ENCODE measurements at places on chromosomes 3 and 15. TPM values are rescaled to one million over a fixed set of nuclear protein-coding genes. Genes with fewer than 3 reads are reported as not detected.

CYFIP1 gene
- total RNA-seq, result 70.8 TPM

DNA sequence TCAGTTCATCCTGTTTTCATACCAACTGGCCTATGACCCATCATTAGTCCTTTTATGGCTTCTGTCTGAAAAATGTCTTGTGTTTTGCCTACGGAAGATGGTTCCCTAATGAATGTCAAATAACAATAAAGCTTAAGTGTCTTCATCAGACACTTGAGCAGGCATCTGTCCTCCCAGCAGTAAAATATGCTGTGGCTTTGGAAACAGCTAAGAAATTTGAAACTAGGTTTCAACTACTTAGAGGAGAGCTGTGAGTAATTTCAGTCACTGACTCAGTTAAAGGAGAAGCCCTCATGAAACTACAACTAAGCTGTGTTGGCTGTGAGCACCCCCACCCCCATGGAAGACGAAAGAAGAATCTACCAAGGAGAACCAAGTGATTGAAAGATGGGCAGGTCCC, 409.4 kb upstream of the PPP2R3A start:
- DNase-seq, result no peak

GRCh38 chr15:34109797-34110663, 8.1 kb downstream of the PGBD4 start:
- DNase-seq, result no peak

DNA sequence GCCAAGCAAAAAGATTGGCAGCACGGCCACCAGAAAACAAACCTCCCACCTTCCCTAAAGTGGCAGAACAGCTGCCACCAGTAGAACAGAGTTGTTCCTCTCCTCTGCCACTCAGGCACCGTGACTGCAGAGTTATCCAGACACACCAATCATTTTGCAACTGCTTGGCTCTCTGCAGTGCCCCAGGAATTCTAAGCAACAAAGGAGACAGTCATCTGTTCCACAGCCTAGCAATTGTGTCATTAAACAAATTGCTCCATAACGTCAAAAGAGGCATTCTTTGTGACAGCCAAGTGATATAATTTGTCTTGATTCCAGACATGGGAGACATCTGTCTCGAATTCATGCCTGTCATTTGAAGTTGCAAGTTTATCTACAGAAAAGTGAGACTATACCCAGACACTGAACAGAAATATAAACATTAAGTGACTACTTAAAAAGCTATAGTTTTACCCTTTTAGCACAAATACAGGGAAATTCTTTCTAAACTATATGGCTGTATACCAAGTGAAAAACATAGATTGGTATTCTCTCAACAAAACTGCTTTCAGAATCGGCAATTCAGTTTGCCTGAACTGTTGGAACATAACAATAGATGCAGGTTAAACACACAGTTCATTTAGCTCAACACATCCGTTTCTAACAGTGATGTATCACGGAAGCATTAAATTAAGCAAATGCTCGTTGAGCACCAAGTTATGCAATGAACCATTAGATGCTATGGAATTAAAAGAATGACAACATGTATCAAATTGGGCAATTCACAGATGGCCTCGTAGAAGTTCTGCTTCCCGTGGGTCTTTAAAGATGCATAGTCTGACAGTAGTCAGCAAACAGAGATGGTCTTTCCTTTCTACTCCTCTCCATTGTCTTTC, 281.3 kb downstream of the FGF12 start:
- no peak for DNase-seq

- peak; percentile 57 for DNase-seq
Measured at GRCh38 chr3:97822359-97822775, 556 bp downstream of the CRYBG3 start.

All from pancreas (tissue), 10 donors.